ENCODE measurements at places on chromosomes 11 and 22.

DNA sequence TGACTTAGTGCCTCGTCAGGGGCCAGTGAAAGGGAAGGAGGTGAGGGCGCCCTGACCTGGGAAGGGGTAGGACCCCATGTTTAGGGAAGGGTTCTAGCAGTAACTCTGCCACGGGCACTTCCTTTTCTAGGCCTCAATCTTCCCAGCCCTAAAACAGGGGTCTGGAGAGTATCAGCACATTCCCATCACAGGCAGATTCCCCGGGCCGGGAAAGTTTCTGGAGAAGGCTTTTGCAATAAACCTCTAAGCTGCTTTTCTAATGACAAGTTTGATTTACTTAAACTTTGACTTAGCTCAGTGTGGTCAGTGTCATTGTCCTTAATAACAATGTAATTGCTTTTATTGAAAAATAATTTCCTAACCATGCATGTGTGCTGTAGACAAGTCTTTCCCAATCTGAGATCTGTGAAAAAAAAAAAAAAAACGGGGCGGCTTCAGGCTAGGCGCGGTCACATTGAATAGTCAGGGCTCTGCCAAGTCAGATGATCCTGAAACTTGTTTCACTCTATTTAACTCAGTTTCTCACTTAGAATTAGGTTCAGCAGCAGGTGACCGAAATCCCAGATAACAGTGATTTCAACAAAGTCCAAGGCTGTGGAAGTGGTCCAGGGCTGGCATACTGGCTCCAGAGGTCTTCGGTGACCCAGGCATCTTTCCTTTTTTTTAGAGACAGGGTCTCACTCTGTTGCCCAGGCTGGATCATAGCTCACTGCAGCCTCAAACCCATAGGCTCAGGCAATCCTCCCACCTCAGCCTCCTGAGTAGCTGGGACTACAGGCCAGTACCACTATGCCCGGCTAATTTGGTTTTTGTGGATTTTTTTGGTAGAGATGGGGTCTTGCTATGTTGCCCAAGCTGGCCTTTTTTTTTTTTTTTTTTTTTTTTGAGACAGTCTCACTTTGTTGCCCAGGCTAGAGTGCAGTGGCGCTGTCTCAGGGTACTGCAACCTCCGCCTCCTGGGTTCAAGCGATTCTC lies 19.5 kb upstream of the TAB1 start:
- no peak for DNase-seq

DNA sequence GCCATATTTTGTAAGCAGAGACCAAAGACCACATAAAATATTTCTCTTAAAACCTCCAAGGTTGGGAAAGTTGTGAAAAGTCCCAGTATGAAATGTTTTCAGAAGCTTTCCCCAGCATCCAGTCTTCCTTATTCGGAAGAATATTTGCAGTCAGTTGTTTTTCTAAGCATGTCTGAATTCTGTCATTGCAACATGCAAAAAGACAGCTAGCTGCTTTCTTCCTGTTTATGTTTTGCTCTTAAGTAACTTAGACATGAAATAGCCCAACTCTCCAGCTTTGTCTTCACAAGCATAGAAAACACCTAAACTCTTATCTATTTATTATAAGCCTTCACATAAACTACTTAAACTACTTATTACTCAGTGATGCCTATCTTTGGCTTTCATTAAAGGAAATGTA lies 57.9 kb upstream of the MMP13 start:
- no peak for DNase-seq

DNA sequence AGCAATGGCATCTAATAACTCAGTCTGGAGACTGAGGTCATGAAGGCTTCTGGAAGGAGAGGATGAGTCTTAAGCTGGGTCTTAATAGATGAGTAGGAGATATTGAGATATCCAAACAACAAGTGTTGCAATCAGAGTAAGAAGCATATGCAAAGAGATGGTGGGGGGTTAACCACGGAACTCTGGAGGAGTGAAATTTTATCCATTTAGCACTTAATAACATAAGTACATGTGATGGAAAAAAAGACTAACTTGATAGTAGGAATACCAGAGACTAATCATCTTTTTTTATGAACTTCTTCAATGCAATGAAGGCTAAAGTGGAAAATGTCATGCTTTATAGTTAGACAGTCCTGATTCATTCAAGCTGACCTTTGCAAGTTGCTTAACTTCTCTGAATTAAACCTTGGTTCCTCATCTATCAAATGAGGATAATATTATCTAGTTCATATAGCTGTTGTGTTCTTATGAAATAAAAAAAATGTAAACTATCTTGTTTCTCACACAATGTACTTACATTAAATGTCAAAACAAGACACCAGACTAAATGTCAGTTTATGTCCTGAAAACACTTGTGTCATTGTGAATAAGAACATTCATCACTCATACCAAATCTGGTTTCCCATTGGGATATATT lies 403.1 kb upstream of the CCDC90B start:
- no peak for DNase-seq

DNA sequence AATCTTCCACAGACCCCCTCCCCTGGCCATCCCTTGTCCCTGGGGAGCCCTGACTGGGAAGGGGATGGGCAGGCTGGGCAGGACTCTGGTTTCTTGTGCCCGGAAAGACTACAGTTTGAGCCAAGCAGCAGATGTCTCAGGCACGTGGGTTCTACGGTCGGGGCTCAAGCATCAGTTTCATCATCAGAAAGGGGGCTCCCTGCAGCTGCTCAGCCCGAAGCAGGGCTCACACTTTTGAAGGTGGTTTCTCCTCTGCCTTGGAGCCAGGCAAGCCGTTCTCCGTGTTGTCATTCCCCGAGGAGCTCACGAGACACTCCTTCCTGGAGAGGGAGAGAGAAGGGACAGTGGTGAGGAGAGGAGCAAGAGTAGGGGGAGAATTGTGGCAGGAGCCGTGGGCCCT lies 15.8 kb downstream of the SCN4B start:
- no peak for DNase-seq
